Muscle of arm (tissue), 14 donors: ENCODE measurements at places on chromosomes 1 and 21.
A peak's percentile ranks its signal among the peaks of the same experiment; 100 is the strongest.

- no peak for DNase-seq
Observed at GRCh38 chr1:117473063-117473462, 105.8 kb downstream of the MAN1A2 start.

- DNase-seq = no peak
Observed at GRCh38 chr1:62452951-62453350, 16.1 kb downstream of the USP1 start.

DNA sequence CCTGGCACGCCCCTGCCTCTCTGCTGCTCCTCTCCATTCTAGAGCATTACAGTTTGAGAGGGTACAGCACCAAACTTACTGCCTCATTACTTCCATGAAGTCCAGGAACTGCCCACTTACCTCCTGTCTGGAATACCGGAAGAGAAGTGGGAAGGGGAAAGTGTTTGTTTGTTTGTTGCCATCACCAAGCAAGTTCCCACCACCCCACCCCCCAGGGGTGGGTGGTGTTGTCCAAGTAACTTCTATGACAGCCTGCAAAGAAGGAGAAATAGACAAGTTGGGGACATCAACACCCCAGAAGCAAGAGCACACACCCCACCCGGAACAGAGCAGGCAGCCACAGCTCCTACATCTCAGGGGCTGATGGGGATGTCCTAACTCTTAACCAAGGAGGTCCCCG lies 18.0 kb downstream of the OPTC start:
- no peak for DNase-seq

- peak; percentile 31 for DNase-seq
Observed at GRCh38 chr1:82299056-82299455, 498.3 kb downstream of the ADGRL2 start.

- DNase-seq = no peak
Observed at GRCh38 chr1:89686520-89686919, 53.6 kb downstream of the LRRC8C start.

GRCh38 chr1:241411776-241412338 lies 54.9 kb upstream of the RGS7 start:
- DNase-seq = no peak

GRCh38 chr1:17597651-17598050 lies 58.2 kb downstream of the ARHGEF10L start:
- no peak for DNase-seq

- no peak for DNase-seq
Observed at GRCh38 chr1:226733304-226733703, 5.8 kb downstream of the ITPKB start.

DNA sequence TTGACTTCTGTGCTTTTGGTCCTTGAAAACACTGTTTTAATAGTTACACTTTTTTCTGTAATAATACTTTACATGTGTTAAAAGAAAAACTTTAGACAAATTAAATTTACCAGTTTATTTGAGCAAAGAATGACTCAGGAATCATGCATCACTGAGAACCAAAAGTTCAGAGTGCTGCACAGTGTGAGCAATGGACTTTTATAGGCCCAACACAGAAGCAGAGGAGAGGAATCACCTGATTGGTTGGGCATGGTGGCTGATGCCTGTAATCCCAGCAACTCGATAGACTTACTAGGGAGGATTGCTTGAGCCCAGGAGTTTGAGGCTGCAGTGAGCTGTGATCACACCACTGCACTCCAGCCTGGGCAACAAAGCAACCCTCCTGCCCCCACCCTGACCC lies 29.3 kb downstream of the ZNF648 start:
- no peak for DNase-seq
